ENCODE measurements at places on chromosomes 12 and 14.

DNA sequence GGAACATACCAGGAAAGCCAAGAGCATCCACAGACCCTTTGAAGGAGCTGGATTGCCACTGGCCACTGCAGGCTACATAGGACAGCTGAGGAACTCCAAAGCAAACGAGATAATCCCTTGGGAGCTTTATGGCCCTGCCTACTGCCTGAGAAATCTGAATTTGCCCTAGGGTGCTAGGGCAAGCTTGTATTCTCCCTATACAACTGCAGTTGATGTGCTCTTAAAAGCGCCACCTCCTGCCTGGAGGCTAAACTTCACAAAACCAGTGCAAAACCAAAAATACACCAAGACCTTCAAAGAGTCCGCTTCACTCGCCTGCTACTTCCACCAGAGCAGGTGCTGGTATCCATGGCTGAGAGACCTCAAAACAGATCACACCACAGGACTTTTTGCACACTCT lies 99.6 kb upstream of the KRR1 start:
- no peak for DNase-seq

- DNase-seq: no peak
Observed at GRCh38 chr12:125487336-125487735, 422.1 kb downstream of the AACS start.

DNA sequence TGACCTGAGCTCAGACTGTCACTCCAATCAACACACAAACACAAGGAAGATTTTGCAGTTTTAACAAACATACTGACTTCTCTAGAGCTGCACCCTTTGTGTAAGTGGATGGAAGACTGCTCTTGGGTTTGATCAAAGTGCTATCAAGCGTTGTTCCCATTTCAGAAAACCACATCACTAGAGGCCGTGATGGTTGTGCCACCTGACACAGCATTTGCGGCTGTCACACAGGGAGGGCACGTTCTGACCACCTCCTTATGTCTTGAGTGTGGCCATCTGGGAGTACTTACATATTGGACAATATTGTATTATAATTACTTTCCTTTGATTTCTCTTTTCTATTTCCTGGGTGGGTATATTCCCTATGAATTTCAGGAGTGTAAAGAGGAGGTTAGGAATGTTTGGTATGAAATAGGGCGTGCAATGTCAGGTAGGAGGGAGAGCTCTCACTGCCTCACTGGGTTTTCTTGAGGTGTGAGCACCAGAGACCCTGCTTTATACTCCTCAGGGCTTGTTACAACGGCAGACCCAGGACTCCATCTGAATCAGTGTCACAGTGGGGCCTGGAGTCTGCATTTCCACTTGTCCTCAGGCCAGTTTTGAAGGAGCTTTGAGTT lies 74.3 kb downstream of the SYNE3 start:
- DNase-seq: no peak

GRCh38 chr12:101891462-101891971 lies 14.1 kb downstream of the DRAM1 start:
- DNase-seq: no peak

- no peak for DNase-seq
Observed at GRCh38 chr12:4769073-4769472, 48.9 kb downstream of the GALNT8 start.

DNA sequence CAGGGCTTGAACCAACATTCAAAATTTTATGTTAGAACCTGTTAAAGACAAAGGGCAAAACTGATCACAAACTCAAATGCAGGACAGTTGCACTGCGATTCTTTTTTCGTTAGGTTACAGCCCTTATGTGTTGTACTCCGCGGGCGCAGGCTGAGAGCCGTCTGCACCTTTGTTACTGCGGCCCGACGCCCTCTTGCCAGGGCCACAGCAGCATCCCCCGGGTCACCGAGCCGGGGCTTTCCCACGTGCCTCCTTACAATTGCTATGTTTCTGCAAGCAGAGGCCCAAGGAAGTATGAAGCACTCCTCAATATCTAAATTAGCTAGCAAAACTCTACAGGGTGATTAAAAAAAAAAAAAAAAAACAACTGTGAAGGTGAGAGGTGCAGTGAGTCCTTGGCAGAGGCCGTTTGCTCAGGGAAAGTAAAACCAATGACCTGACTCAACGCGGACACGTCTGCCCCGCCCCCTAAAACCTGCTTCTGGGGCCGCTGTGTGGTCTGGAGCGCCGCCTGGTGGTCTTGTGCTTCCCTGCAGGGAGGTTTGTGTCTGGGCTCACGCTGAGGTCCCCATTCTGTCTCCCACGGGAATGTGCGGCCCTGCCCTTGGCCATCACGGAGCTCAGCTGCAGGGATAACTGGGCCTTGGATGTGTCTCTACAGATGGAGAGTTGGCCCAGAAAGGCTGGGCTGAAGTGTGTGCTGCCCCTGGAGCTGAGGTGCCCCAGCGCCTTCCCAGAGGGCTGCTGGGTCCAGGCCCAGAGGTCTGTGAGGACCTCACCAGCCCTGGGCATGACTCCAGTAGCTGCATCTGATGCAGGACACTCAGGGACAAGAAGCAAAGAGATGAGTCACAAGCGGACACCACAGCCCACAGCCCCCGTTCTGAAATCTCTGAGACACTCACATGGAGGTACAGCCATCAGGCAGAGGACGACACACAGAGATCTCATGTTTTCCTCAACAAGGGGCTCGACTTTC lies 418.5 kb downstream of the TMEM121 start:
- DNase-seq: no peak

DNA sequence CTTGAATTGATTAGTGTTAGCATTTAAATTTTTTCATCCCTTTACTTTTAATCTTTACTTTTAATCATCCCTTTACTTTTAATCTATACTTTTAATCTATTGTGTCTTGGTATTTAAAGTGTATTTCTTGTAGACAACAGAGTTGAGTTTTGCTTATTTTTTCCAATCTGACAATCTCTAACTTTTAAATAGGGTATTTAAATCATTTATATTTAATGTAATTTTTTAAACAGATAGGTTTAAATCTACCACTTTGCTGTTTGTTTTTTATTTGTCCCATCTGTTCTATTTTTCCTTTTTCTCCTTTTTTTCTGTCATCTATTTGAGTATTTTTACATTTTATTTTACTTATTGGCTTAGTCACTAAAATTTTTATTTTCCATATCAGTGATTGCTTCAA lies 68.3 kb downstream of the TTC7B start:
- no peak for DNase-seq

DNA sequence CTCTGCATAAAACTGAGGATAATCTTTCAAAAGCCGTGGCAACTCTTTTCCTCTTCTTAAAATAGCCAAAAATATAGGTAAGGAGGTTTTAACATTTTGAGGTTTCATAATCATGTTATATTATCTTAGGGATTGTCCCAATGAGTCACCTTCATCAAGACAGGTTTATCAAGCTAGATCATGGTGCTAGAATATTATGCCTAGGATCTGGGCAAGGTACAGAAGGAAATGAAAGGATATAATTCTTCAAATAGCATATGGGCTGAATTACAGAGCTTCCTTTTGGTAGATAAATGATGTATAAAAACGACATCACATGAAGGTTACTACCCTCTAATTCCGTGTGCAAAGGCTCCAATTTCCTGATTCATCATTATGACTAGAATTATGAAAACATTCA lies 28.6 kb upstream of the TBC1D15 start:
- no peak for DNase-seq

- no peak for DNase-seq
Observed at GRCh38 chr14:53938136-53938837, 18.3 kb downstream of the BMP4 start.

DNA sequence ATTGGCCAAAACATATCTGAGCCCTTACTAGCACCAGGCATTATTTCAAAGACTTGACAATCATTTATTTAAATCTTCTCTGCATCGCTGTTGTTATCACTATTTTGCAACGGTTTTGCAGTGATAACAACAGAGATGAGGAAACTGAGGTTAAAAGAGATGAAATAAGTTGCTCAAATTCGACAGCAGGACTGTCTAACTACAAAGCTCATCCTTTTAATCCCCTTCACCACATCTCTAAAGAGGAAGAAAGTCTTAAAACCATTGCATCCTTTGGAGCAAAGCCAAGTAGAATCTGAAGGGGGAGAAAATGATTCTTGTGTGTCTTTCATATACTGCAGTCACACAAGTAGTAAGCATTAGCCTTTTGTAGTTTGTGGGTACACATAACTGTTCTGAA lies 14.8 kb upstream of the ETNK1 start:
- DNase-seq: no peak

DNA sequence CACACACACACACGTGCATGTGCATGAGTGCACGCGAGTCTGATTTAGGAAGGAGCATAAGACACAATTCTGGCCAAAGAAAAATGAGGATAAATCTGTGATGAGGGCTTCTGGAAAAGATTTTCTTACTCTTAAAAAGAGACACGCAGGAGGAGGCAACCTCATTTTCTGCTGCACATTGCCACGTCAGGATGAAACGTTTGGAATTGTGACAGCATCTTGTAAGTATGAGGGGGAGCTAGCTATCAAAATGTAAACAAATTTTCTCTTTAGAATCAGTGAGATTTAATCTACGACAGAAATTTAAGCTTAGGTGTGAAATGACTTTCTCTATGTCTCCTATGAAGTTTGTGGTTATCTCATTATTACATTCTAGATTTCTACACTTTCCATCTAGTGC lies 31.1 kb upstream of the NUBPL start:
- DNase-seq: no peak

All from left forelimb (tissue), 1 donor.